ENCODE measurements at places on chromosomes 13 and 19. TPM values are rescaled to one million over a fixed set of nuclear protein-coding genes. Genes with fewer than 3 reads are reported as not detected.

The PLA2G4C gene
- 1.9 TPM for total RNA-seq

The SPTBN4 gene
- total RNA-seq, result 0.59 TPM

The TTC9B gene
- not detected for total RNA-seq

The HSH2D gene
- total RNA-seq, result 46.0 TPM

The DNASE2 gene
- 11.1 TPM for total RNA-seq

The ZSCAN5A gene
- total RNA-seq, result 3.3 TPM

DNA sequence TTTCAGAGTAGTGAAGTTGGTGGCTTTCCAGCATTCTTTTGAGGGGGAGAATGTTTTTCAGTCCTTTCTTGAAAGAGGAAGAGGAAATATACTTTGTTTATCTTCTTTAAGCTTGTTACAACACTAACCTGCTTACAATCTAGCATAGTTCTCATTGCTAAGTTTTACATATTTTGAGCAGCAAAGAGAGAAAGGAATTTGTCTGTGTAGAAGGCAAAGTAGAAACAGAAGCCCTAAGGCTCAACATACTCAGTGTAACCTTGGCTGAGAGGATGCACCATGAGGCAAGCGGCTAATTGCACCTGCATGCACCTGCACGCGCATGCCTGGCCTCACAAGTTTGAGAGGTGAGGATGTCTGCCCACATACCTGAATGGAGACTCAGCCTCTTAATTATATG lies 2.2 kb downstream of the FRY start:
- no peak for DNase-seq

DNA sequence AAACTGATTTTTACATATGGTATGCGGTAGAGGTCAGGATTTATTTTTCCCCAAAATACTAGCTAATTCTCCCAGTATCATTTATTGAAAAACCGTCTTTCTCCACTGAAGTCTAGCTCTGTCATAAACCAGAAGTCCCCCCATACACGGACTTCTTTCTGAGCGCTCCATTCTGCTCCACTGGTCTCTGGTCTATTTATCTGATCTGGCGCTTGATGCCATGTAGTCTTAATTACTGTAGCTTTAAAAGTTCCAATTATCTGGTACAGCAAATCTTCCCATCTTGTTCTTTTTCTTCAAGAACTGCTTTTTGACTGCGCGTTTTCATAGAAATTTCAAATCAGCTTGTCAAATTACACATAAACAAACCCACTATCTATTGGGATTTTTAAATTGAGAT lies 13.7 kb downstream of the DCUN1D2 start:
- no peak for DNase-seq

DNA sequence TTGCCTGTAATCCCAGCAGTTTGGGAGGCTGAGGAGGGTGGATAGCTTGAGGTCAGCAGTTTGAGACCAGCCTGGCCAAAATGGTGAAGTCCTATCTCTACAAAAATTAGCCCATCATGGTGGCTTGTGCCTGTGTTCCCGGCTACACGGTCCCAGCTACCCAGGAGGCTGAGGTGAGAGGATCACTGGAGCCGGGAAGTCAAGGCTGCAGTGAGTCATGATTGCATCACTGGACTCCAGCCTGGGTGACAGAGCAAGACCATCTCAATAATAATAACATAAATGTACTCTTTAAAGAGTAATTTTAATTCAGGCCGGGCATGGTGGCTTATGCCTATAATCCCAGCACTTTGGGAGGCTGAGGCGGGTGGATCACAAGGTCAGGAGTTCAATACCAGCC lies 38.7 kb downstream of the SKA3 start:
- DNase-seq, result no peak

DNA sequence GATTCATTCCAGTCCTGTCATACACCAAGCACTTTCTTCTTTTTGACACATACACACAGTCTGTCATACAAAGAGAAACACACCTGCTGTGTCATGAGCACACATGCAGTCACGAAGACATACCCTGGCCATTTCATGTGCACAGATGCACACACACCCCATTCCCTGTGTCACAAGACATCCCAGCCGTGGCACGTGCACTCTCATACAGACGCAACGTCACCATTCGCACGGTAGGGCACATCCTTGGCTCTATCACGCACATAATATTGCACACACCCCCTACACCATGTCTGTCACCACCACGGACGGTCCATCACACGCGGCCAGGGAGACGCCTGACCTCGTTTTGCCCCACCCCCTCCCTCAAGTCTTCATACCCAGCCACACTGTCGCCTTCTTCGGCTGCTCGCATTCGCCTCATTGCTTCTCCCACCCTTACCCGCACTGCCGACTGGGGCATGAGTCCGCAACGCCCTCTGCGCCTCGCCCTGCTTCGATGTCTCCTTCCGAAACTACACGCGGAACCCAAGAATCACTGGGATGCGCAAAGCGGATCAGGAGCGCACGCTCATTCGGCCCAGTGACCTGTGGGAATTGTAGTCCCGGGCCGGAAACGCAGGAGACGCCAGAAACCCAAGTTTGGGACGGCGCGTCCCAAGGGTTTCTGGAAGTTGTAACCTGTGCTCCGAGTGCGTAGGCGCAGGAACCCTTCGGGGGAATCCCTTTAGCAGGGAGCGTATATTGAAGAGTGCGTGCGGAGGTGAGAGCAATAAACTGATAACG lies 6.8 kb upstream of the ZNF283 start:
- DNase-seq, result no peak

DNA sequence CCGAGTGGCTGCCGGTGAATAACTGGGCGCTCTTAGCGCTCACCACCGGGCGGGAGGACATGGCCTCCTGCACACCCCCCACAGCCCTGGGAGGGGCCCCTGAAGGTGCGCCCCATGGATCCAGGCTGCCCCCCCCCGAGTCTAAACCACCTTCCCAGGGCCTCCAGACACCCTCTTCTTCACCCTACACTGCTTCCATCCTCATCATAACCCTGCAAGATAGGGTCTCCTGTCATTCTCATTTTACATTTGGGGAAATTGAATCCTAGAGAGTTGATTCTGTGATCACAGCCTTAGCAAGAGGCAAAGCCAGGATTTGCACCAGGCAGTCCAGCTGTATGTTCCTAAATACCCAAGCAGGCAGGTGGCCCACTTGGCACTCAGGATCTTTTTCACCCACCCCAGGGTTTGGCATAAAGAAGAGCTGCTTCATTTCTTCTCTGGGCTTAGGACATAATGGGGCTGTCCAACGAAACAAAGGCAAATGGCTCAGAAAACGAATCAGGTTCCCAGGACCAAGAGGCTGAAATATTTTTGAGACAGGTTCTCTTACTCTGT lies 110.8 kb downstream of the PTPRS start:
- no peak for DNase-seq

DNA sequence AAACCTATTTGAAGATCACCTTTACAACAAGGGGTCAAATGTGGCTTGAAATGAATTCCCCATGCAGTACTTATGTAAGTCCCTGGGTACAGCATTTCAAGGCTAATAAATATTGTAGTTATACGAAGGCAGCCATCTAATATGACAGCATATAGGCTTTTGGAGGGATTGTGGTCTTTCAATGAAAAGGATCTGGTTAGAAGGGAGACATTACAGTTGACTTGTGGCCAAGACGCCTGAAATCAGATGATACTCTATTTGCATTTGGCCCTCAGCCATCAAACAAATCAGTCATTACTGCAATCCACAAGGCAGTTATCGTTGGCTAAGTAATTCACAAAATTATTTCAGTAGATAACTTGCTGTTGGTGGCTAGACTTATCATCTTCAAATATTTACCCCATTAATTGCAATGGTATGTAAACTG lies 242.7 kb downstream of the DCLK1 start:
- DNase-seq, result no peak

DNA sequence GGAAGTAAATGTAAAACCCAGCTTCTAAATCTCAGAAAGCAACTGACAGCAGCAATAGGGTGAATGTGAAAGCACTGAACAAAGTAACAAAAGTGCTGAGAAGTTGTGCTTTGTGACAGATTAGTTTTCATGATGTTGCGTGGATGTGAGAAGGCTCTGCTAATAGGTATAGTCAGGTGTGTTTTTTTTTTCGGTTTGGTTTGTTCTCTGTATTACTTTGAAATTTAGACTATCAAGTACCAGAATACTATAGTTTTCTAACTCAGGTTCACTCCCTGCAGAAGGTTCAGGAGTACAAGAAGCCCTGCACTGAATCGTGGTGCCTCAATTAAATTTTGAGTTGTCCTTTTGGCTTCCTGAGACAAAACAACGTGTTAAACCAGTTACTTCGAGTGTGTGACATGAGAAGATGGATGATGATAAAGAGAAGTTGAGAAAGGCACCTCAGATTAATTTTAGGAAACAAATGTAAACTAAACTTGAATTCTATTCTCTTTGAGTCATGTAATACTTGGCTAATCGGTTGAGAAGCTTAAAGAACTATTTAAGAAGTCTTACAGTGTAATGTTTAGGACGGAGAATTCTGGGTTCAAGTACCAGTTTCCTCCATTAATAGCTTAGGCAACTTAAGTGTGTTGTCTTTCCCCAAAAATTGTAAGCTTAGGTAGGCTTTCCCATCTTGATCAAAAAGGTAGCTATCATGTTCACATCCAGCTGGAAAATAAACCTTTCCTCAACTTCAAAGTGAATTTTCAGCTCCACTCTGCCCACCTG lies 10.3 kb downstream of the MIR17HG start:
- DNase-seq, result no peak

GRCh38 chr13:84446972-84447639 lies 564.8 kb upstream of the SLITRK1 start:
- DNase-seq, result no peak

DNA sequence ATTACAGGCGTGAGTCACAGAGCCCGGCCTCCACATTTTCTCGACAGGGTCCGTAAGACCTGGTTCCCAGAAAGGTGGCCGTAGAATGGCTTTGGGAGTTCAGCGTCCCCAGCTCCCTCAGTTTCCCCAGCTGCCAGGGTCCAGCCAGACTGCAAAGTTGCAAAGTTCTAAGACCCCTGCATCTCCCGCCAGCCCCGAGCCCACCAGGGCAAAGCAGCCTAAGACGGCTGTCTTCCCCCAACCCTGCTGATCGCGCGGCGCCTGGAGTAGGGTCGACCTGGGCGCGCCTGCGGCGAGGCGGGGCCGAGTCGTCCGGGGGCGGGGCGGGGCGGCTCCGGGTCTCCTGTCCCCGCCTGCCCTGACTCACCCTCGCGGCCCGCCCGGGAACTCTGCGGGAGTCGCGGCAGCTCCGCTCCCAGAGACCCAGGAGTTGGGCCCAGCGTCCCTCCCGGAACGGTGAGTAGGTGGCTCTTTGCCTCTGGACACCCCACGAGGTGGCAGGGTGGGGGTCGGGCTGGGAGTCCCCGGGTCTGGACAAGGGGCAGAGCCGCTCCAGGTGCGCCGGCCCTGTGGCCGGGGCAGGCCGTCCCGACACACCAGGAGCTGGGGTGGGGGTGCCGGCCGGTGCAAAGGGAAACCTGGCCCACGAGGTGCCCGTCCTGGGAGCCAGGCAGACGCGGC lies at the start of gene LRRC8E:
Gene LRRC8E, plus strand, starts transcription at position 366 of the 681 bp plus-strand sequence. CDS start 7,094 bp downstream, outside the sequence.
- DNase-seq, result no peak

DNA sequence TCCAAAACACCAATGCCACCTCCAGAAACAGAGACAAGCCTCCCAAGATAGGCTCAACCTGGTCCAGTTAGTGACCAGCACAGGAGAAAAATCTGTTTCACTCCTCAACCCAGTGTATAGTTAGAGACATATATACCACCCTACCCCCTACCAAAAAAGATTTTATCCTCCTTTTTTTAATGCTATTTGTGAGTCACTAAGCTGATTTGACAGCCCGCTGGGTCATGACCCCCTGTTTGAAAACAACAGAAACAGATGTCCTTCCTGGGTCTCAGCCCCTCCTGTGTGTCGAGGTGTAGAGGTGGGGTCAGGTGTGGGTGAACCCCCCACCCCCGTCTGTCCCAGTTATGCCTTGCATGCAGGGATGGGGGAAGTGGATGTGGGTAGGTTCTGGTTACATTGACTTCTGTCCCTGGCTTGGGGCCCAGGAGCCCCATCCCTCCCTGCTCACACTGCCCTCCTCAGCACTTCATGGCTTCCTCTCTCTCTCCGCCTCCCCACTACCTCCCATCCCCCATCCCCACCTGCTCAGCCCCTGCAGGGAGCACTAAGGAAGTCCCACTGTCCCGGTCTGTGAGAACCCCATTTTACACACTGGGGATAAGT lies 14.0 kb upstream of the TOMM40 start:
- DNase-seq, result no peak

- no peak for DNase-seq
Measured at GRCh38 chr13:83057119-83057518, 825.2 kb downstream of the SLITRK1 start.

- no peak for DNase-seq
Measured at GRCh38 chr13:104181526-104182231, 1115.5 kb upstream of the SLC10A2 start.

GRCh38 chr19:40466219-40466984 lies 399 bp upstream of the SPTBN4 start:
- DNase-seq, result peak; percentile 7

DNA sequence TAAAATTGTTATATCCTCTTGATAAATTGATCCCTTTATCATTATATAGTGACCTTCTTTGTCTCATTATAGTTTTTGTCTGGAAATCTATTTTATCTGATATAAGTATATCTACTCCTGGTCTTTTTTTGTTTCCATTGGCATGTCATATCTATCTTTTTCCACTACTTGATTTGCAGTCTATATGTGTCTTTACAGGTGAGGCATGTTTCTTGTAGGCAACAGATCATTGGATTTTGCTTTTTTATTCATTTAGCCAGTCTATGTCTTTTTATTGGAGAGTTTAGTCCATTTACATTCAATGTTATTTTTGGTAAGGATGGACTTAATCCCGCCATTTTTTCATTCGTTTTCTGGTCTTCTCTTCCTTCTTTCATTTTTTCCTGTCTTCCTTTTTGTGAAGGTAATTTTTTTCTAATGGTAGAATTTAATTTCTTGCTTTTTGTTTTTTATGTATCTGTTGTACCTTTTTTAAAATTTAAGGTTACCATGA lies 13.5 kb upstream of the ZNF823 start:
- DNase-seq, result no peak

- no peak for DNase-seq
Measured at GRCh38 chr19:2033825-2034159, 17.3 kb downstream of the MKNK2 start.

- DNase-seq, result no peak
Measured at GRCh38 chr13:113565526-113566226, 18.9 kb upstream of the TFDP1 start.
